Activated CD4-positive, alpha-beta T cell treated with anti-CD3 and anti-CD28 coated beads, Interleukin-2, amount 50 U/mL, for 48 hours (primary cell): ENCODE measurements at places on chromosomes 1 and 21.

GRCh38 chr1:171141688-171142415 is 43.2 kb upstream of the FMO2 start:
- no peak for DNase-seq

DNA sequence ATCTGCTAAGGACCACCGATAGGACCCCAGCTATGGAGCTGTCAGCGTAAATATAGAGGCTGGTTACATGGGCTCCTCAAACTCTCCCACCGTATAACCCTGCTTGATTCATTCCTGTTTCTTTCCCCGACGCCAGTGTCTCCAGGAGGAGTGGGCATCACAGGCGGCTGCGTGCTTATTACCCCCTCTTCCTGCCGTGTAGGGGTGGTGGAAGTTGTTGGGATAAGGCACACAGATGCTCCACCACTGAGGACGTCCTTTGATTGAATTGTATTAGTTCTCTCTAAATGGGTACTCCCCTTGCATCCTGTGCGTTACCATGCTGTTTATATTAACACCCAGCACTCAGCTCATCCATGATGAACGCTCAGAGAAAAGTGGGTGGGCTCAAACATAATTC is 104.6 kb downstream of the ZBTB18 start:
- DNase-seq: no peak

- DNase-seq: no peak
Observed at GRCh38 chr1:94094469-94095111, 26.4 kb downstream of the ABCA4 start.

DNA sequence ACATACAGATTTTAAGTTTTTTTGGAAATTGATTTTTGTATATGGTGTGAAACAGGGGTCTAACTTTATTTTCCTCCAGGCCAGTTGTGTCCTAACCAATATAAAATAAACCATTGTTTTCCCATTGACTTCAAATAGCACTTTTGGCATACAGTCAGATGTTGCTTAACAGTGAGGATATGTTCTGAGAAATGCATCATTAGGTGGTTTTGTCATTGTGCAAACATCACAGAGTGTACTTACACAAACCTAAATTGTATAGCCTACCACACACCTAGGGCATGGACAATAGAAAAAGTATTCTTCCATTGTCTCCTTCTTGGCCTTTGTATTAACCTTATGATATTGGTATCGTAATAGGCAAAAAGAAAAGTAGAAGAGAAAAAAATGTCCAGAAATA is 37.4 kb upstream of the DISP1 start:
- DNase-seq: no peak

GRCh38 chr1:40758004-40758403 is 25.6 kb upstream of the KCNQ4 start:
- DNase-seq: no peak

- DNase-seq: no peak
Observed at GRCh38 chr21:44366586-44367211, 13.3 kb downstream of the TRPM2 start.

DNA sequence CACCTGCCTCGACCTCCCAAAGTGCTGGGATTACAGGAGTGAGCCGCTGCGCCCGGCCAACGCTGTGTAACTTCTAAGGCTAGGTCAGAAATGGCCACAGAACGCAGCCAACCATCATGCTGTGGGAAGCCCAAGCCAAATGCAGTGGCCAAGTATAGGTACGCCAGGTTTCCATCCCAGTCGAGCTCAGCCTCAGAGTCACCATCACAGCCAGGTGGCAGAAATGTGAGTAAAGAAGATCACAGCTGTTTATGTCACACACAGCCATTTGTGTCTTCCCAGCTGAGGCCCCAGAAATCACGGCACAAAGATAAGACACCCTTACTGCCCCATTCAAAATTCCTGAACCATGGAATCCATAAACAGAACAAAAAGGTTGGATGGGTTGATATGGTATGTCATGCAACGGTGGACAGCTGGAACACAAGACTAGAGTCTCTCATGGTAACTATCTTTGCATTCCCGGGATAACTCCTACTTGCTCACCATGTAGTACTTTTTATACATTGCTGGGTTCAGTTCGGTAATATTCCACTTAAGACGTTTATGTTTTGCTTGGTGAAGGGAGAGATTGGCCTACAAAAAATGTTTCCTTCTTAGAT is 84.3 kb downstream of the SLC45A1 start:
- DNase-seq: no peak

DNA sequence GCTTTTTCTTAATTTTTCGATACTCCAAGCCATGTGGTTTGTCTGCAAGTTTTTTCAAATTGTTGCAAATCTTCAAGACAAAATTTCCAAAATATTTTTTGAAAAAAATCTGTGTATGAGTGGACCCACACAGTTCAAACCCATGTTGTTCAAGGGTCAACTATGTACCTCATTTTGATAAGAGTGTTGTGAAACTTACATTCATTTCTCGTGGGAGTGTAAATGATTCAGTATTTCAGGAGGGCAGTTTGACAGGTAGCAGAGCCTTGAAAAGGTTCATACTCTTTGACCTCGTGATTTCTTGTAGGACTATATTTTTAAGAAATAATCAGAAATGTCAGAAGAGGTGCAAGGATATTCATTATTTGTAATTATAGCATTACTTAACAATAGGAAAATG is 68.0 kb downstream of the ANGPTL1 start:
- DNase-seq: no peak

- no peak for DNase-seq
Observed at GRCh38 chr1:34916104-34916503, 13.3 kb downstream of the DLGAP3 start.

DNA sequence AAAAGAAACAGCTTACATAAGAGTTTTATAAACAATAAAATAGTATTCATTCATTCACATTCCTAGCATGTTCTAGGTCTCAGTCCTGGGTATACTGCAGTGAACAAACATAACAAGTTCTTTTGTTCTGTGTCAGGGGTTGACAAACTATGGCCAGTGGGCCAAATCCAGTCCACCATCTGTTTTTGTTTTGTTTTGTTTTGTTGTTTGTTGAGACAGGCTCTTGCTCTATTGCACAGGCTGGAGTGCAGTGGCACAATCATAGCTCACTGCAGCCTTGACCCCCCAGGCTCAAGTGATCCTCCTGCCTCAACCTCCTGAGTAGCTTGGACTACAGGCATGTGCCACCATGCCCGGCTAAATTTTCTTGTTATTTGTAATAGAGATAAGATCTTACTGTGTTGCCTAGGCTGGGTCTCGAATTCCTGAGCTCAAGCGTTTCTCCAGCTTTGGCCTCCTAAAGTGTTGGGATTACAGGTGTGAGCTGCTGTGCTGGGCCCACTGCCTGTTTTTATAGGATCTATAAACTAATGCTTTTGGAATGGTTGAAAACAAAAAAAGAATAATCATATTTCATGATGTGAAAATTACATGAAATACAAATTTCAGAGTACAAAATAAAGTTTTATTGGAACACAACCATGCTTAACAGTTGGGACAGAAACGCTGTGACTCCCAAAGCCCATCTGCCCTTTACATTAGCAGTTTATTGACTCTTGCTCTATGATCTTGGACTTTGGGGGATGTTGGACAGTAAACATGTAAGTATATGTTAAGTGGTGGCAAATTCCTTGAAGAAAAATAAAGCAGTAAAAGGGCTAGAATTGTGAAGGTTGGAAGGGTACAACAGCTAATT is 17.9 kb downstream of the CAPZA1 start:
- DNase-seq: no peak

DNA sequence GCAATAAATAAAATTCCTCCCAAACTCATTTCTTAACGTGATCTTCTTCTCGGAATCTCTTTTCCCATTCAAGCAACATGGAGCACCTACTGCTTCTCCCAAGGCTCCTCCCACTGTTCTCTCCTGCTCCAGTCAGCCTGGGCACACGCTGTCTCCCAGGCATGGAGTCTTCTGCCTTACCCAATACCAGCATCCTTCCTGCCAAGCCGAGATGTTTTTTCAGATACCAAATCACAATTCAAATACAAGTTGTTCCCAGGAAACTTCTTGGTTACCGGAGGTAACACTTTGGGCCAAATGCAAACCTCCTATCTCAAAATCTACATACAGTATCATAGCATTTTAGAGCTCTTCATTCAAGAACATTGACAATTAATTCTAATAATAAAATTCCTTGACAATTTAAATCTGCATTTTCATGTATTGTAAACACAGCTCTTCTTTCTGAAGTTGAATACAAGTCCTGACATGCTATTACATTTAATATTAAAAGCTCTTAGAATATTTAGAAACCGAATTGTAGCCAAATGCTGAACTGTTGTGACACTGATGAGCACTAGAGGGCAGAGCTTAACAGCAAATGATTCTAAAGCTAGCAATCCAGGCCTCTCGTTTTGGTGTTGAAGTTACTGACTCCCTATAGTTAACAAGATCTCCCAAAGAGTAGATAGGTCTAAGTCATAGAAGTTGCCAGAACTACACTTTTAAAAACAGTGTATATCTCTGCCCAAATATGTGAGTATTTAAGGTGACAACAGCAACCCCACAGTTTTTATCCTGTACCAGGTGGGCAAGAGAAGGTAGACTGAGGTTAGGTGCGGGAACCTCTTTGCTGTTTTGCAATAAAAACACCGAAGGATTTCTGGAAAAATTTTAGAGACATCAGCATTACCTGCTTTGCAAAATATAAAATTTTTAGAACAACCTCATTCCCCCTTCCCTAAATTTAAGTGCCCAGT is 52.3 kb downstream of the BCAR3 start:
- DNase-seq: no peak

DNA sequence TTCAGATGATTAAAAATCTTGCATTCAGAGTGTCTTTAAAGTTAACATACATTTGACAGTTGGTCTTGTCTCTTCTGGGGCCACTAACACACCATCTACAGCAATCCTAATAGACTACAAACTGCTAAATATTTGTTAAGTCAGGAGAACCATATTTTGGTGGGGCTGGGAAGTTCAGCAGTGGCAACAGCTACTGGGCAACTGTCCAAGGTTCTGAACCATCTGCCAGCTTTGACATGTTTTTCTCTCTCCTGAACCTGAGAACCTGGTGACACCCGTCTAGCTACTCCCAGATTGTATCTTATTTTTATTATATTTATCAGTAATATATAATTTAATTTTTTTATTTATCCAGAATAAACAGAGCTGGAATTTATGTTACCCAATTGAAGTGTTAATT is 199.0 kb upstream of the DPYD start:
- no peak for DNase-seq

DNA sequence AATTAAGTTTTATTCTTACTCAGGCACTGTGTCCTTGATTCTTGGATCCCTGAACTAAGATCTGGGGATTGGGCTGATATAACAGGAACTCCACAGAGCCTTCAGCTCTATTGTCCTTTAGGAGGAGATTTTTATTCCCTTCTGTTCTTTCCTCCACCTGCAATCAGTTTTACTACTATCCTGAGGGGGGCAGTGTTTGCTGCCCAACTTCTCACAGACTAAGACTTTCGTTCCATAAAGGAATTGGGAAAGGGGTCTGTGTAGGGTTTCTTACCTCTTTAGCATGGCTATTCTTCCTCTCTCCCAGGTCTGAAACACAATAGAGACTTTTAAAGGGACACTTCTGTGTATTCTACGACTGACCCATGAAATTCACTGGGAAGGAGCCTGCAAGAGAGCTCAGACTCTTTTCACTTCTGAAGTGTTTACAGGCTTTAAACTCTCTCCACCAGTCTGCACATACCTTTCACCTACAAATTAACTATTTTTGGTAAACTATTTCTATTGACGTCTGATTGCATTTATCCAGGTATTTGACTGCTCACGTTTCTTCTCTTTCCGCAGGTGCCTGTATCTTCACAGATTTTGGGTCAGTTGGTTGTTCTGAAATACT is 103.3 kb upstream of the DEPDC1 start:
- no peak for DNase-seq

GRCh38 chr1:200207711-200208126 is 180.2 kb downstream of the NR5A2 start:
- no peak for DNase-seq

DNA sequence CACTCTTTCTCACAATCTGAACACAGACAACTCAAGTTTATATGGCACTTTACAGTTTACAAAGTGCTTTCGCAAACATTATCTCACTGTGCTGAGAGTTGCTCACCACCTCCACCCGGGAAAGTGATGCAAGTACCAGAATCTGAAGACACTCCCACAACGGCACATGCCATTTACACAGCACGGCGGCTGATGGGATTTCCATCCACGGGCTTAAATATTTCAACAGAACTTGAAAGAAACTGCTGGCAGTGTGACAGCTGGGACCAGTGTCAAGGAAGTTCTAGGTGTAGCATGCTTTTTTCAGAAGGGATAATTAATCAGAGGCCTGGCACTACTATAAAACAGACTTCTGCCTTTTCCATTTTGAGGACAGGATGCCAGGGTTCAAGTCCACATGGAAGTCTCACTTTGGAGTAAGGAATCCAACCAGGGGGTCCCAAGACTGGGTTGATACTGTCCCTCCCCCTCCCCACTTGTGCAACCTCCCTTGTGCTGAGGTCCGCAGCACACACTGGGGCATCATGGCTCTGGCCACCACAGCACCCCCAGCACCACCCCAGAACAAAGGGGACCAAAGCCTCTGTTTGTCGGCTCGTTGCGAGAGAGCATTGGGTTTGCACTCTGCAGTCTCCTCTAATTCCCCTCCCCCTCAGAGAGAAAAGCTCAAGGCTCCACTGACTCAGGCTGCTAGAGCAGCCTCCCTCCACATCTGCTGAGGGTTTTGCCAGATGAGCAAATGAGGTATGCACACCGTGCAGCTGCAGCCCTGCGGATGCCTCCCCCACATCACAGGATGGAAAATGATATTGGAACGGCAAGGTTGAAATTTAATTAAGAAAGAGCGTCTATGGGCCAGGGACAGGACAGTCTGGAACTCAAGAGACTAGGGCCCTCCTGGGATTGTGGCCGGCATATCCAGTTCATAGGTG is 154.9 kb downstream of the TGFBR3 start:
- peak; percentile 40 for DNase-seq

DNA sequence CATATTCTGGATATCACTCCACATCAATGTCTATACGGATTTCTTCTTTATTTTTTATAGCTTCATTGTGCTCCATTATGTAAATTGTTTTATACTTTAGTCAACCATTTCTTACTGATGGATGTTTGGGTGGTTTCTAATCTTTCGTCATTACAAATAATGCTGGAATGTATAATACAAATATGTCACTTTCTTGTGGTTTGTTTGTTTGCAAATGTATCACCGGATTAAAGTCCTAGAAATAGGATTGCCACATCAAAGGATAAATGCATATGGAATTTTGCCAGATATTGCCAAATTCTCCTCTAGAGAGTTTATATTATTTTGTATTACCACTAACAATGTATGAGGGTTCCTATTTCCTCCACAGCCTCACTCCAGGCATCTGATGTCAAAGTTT is 48.7 kb upstream of the PRDM2 start:
- DNase-seq: no peak

DNA sequence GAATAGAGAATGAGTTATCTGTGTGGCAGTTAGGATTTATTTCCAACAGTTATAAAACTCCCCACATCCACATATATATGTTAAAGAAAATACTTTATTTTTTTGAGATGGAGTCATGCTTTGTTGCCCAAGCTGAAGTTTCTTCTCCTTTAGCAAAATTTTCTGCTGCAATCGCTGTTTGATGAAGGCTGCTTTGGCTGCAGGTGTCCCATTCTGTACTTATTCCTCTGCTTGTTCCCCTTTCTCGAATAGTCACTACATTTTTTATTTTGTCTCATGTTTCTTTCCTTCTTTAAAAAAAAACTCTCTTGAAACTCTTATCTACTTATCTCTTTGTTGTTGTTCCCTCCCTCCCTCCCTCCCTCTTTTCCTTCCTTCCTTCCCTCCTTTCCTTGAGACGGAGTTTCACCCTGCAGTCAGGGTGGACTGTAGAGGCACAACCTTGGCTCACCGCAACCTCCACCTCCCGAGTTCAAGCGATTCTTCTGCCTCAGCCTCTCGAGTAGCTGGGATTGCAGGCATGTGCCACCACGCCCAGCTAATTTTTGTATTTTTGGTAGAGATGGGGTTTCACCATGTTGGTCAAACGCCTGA is 10.6 kb downstream of the OR2W3 start:
- peak; percentile 5 for DNase-seq

GRCh38 chr1:17630048-17630830 is 90.7 kb downstream of the ARHGEF10L start:
- no peak for DNase-seq
